ENCODE measurements at places on chromosomes 16 and 17.

- no peak for DNase-seq
These were observed 68.6 kb downstream of the ZZEF1 start for GRCh38 chr17:4073983-4074830.

DNA sequence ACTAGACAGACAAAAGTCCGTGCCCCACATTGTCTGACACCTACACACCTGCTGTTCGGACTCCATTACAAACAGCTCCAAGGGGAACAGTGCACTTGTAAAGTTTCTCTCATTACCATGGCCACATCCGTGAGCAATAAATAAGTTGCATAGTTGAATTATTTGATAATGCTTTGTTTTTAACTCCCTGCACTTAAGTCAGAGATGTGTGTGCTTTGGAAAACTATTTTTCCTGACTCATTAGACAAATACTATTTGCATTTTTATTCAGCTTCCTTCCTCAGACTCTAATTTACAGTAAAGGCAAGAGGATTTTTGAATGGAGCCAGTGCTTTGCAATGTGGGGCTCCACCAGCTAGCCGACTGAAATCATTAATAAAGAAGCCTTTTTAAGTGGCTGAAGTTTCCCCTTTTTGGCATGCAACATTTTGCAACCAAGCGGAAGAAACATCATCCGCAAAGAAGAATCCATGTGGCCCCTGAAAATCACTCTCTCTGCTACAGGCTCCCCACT, 6.5 kb upstream of the CCL2 start:
- DNase-seq: no peak

DNA sequence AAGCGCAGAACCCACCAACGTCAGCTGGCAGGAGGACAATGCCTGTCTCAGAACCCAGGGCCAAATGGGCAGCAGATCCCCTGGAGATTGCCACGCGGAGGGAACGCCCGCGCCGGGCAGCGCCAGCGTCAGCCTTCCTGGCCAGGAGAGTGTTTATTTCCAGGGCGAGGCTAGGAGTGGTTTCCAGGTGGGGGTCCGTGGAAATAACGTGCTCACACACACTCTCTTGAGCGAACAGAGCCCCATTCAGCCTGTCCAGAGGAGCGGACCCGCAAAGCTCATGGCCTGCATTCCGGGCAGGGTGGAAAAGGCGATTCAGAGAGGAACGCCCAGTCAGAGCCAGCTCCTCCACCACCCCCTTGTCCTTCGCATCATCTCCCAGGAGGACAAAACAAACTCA, 40.3 kb downstream of the SDK2 start:
- no peak for DNase-seq

DNA sequence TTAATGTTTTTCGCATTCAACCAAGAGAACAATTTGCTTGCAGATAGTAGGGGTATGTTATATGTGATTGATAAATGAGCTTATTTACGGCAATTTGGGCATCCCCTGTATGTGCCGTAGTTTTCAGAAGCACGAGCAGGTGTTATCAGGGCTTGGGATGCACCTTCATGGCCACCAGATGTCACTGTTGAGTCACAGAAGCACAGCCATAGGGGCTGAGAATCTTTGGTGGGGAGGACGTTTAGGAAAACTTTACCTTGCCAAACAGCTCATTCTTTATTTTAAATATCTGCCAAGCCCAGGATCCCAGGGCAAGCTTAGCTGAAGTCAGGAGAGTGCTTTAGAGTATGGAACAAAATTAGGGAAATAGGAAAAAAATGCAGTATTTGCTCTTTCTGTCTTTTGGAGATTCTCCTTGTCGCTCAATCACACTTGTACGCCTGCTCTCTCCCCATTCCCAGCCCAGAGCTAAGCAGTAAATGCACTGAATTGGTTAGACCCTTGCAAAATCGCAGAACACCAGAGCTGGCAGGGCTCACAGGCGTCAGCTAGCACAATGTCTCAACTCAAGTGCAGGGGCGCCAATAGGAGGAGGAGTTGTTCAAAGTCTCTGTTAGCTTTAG, 93.6 kb upstream of the MPHOSPH6 start:
- peak; percentile 5 for DNase-seq

DNA sequence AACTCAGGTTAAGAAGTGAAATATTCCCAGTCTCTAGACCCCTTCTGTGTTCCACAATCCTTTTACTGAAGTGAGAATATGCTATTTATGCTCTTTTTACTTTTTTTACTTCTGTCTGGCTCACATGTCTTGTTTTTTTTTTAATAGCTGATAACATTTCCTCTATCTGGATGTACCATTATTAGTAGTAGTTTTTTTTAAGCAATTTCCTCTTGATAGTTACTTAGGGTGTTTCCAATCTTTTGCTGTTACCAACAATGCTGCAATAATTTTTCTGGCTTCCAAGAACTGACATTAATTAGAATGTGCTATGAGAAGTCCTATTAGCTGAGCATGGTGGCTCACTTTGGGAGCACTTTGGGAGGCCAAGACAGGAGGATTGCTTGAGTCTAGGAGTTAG, 32.0 kb downstream of the KSR1 start:
- DNase-seq: no peak

GRCh38 chr17:74096456-74096855, 107.0 kb upstream of the RPL38 start:
- no peak for DNase-seq

DNA sequence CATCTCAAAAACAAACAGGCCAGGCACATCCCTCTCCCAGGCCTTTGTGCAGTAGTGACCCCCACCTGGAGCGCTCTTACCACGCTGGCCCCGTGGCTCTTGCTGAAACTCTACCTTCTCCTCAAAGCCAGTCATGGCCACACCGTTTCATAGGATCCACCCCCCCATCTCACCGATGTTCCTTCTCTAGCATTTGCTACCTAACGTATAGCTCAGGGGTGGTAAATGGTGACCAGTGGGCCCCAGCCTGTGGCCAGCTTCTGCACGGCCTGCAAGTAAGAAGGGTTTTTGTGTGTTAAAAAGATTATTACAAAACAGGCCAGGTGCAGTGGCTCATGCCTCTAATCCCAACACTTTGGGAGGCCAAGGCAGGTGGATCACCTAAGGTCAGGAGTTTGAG, 43.8 kb downstream of the RMI2 start:
- no peak for DNase-seq

GRCh38 chr17:15091825-15092224, 173.3 kb downstream of the PMP22 start:
- no peak for DNase-seq

DNA sequence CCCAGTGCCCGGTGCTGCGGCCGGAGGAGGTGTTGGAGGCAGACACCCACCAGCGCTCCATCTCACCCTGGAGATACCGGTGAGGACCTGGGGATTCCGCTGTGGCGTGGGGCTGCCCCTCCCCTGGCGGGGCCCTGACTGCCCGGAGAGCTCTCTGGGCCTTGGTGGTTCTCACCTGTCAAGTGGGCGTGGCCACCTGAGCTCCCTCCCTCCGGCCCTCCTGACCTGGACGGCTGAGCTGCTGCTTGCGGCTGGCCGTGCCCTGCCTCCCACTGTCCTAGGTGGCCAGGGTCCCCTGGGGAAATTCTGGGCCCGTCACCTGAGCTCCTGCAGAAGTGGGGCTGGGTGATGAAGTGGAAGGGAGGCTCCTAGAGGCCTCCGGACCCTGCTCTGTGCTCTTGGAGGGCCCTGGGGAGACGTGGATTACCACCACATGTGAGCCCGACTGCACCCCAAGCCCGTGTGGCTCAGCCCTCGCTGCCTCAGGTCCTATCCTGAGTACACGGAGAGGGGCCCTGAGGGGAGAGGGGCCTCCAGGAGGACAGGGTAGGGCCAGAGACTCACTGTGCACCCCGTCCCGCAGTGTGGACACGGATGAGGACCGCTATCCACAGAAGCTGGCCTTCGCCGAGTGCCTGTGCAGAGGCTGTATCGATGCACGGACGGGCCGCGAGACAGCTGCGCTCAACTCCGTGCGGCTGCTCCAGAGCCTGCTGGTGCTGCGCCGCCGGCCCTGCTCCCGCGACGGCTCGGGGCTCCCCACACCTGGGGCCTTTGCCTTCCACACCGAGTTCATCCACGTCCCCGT, 1.1 kb downstream of the IL17C start:
- DNase-seq: no peak

DNA sequence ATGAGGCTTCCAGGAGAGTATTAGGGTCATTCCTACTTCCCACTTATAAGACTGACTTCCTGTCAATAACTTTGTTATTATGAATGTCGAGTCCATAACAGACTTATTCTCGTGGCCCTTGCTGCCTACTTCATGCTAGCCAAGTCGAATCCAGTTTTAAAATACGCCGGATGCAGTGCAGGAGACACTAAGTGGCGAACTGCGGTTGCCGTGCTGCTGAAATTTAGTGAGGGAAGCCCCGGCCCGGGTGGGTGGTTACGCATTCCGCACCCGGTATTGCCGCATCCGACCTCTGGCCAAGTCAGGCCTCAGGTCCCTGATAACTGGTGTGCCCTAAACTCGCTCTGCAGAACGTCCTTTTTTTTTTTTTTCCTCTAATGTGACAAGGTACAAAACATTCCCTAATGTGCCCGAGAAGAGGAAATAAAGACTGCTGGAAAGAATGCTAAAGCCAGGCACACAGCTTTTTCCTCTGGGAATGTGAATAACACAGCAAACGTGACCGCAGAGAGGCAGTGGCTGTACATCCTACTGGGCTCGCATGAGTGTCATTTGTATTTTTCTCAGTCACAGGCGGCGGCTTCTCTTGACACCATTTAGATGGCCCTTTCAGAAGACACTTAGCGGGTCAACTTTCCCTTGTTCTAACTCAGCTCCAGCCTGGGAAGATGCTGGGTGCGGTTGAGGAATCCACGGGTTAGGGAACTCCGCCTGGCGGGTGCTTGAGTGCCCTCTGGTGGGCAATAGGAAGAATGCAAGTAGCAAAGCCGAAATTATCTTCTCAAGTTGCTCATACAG, 7.1 kb upstream of the AKTIP start:
- peak; percentile 7 for DNase-seq
